DMS79 (cell line): ENCODE measurements at places on chromosomes 6 and 20.
A peak's percentile ranks its signal among the peaks of the same experiment; 100 is the strongest.

DNA sequence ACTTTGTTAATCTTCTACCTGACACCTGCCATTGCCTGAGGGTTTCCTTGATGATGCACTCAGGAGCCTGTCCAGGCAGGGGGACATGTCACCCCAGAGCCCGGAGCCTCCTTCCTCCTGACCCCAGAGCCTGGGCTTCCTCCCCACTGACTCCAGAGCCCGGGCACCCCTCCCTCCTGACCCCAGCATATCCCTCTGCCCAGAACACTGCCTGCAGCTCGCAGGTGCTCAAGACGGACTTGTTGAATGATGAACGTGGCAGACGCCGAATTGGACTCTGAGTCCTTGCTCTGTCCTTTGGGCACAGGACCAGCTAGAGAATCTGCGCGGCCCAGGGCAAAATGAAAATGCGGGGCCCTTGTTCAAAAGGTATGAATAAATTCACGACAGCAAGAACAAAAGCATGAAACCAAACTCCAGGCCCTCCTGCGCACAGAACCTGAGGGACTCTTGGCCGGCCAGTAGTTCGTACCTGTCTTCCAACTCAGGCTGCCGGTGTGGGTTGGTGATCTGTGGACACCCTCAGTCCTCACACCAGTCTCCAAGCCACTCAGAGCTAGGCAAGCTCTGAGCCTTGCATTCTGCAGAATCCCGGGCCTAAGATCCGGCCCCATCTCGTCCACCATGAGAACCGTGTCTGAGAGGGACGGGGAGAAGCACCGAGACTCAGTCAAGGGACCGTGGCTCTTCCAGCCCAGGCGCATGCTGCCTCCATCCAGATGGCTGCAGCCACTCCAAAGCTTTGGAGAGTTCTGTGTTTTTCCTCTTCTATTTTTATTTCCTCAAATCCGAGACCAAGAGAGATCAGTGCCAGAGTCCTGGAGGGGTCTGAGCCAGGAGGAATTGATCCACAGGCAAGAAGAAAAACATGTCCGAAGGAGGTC lies 104.7 kb downstream of the BMP7 start:
- peak; percentile 39 for DNase-seq

GRCh38 chr20:44684047-44684967 lies 30.9 kb upstream of the CCN5 start:
- no peak for DNase-seq

DNA sequence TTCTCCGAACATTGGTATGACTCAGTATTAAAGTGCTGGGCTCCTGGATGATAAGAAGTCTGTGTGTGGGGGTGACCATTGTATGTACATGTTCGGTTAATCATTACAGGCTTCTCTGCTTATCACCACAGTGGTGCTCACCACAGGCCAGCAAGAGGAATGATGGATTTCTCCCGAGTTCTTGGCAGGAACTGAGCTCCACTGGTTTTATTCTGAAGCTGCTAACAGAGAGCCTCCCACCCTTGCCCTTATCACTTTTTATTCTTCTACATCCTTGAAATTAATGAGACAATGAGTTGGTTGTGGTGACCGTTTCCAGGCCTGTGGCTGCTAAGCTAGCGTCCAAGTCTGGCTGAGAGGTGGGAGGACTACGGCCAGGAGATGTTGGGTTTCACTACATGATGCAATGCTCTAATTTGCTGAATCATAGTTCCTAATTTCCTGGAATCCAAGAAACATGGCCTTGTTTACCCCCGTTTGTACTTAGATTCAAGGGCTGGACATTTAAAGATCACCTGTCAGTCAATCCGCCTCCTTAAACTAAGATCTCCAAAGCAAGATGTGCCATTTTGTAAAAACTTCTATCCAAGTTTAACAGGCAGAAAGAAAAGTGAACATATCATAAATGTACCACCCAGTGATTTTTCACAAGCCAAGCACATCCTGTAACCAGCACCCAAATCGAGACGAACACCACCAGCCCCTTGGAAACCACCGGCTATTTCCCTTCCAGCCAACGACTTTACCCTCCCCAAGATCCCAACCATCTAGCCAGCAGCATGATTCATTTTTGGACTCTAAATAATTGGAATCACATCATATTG lies 172.5 kb downstream of the FOXA2 start:
- no peak for DNase-seq

DNA sequence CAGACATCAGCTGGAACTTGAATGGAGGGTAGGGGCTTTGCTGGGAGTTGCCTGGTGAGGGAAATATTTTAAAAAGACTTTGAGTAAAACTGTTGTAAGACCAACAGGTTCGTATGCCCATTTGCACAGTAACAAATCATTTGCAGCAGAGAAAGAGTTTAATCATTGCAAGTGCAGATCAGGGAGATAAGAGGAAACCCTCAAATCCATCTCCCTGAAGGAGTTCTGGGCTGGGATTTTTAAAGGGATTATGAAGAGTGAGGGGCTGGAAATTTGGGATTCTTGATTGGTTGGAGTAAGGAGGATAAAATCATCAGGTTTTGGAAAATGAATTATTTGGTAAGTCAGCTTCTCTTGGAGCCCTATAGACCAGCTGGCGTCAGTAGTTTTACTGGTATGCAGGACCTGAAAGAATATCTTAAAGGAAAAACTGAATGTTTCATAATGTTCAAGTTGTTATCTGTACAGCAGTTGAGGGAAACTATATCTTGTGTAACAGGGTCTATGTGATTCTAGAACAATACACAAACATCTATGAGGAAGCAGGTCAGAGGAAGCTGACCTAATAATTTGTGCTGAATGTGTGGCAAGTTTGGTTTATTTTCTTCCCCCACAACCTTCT lies 295.5 kb downstream of the PLCB1 start:
- no peak for DNase-seq

DNA sequence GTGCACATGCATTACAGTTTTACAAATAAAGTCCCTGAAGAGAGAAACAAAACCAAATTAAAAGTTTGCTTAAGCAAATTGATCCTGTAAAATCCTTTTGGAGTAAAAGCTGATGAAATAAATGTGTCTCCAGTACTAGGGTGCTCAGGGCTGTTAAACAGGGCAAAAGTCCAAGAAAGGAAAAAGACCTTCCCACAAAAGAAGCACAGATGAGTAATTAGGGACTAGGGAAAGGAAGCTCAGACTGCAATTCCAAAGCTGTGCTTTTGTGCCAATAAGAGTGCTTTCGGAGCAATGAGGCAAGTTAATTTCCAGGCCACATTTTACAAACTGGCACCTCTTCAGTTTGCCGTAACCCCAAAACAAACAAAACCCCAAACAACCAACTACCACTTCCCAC lies 10.4 kb upstream of the RNF182 start:
- no peak for DNase-seq

DNA sequence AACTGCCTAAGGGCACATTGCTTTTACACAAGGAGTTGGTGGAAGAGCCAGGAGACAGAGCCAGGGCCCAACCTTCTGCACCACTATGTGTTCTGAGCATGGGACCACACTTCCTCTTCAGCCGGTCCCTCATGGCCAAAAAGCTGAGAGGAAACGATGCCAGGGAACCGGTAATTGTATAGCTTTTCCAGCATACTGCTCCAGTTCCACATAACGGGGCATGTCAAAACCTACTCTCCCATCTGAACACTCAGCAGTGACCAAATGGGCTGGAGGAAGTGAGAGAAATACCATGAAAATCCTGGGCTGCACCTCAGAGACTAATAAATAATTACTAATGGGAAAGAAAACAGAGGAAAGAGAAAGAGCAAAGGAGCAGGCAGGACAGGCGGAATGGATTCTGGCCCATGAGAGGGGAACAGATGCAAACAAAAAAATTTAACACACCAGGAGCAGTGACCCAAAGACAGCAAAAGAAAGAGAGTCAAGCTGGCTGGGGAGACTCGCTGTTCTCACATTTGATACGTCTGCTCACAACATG lies 52.0 kb upstream of the BMP2 start:
- no peak for DNase-seq

GRCh38 chr20:12211361-12211760 lies 293.7 kb downstream of the BTBD3 start:
- DNase-seq = no peak

GRCh38 chr6:42084889-42085288 lies 34.6 kb downstream of the TAF8 start:
- no peak for DNase-seq

- no peak for DNase-seq
Measured at GRCh38 chr20:10603971-10604864, 69.6 kb downstream of the JAG1 start.

- no peak for DNase-seq
Measured at GRCh38 chr6:136551103-136551502, 881 bp upstream of the MAP7 start.

DNA sequence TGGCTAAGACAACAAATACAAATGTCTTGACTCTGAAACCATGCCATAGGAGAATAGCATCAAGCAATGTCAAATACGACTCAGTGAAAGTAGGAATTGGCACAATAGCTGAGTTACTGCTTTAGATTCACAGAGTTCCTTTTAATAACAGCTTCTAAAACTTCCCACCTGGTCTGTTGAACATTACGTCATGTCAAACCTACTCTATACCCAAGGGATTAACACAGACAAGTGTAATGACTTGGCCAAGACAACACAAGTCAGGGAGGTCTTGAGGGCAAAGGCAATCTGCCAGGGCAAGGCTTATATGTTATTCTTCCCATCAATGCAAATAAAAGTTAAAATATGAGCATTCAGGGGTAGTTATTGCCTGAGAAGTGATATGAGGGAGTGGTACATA lies 265.1 kb upstream of the PRDM1 start:
- no peak for DNase-seq

- DNase-seq = no peak
Measured at GRCh38 chr6:127484212-127484863, 25.1 kb upstream of the KIAA0408 start.

DNA sequence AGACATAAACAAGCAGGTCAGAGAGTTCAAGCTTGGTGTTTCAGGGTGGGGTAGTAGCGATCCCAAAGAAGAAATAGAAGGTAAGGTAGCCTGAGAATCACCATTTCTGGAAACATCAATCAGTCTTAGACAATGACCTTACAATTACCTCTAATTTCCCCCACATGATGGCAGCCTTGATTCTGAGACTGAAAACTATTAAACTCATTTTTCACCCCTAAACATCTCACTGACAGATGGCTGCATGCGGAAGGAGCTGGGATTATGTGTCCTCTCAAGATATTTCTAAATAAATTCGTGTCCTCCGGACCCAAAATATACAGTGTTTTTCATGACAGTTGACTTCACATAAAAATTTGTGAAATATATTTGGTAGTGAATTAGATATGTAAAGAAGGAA lies 61.0 kb downstream of the KIF6 start:
- no peak for DNase-seq

- no peak for DNase-seq
Measured at GRCh38 chr6:20692023-20692422, 157.8 kb downstream of the CDKAL1 start.

DNA sequence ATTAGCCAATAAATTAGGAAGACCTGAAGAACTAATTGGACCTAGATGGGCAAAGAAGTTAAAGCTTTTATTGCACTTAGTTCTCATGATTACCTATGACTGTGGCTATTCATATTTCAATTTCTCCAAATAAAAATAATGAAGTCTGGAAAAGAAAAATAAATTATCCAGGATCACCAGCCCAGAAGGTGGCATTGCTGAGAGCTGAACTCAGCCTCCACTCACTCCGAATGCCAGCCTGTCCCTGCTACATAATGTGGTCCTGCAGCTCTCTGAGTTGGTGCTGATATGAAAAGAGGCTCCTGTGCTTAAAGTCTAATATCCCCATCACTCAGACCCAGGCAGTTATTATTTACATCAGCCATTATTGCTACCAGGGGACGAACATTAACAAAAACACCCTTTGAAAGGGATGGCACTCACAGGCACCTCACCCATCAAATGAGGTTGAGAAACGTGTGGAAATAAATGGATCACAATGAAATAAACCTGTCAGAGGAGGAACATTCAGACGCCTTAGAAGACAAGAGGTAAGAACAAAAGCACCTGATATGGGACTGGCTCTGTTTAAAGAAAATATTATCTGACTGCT lies 649.7 kb upstream of the CHD6 start:
- no peak for DNase-seq

DNA sequence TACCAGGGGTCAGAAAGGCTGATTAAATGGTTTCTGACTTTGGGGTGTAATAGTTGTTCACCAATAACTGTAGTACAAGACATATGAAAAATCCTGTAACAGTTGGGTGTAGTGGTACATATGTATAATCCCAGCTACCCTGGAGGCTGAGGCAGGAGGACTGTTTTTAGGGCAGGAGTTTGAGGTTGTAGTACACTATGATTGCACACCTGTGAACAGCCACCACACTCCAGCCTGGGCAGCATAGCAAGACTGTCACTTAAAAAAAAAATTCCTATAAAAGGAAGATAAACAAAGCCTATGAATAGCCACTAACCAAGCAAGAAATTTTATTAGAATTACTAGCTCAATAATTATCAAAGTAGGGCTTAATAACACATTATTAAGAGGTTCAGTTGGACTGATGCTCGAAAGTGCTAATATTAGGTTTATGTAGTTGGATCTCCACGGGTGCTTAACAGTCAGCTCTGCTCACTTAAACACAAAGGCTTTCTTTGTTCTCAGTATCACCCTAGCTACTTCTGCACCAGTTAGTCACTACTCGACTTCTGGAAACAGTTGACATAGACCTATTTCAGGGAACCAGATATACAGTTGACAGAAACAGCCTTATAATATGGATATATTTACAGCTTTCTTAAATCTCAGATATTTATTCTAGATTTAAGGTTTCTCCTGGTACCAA lies 113.0 kb downstream of the MTFR2 start:
- no peak for DNase-seq

GRCh38 chr20:22821796-22822195 lies 213.3 kb upstream of the SSTR4 start:
- no peak for DNase-seq

DNA sequence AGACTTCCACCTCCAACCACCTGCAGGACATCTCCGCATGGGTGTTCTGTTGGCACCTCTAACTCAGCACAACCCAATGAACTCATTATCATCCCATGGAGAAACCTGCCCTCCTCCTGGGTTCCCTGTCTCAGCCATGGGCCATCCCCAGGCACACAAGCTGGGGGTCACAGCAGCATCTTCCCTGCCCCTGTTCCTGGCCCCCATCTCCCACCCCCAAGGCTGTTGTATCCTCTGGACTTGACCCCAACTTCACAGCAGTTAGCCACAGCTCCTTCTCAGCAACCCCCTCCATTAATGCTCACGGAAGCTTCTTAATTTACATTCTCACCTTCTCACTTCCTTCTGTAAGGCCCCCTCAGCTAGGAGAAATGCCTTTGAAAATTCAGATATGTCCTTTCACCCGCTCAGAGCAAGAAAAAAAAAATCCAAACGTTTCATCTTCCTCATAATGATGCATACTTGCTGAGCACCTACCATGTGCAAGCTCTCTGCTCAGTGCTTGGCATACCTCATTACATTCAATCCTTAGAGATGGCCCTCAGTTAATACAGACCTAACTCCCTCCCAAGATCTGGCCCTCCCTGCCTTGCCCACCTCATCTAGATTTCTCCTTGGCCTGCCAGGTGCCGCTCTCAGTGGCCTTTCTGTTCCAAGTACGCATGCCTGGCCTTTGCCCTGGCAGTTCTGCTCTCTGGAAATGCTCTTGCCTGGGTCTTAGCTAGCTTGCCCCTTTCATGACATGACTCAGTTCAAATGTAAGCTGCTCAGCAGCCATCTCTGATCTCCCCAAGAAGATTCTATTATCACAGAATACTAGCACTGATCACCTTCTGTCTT lies 2.5 kb upstream of the NELFCD start:
- no peak for DNase-seq
